ENCODE measurements at places on chromosomes 7 and 10.

DNA sequence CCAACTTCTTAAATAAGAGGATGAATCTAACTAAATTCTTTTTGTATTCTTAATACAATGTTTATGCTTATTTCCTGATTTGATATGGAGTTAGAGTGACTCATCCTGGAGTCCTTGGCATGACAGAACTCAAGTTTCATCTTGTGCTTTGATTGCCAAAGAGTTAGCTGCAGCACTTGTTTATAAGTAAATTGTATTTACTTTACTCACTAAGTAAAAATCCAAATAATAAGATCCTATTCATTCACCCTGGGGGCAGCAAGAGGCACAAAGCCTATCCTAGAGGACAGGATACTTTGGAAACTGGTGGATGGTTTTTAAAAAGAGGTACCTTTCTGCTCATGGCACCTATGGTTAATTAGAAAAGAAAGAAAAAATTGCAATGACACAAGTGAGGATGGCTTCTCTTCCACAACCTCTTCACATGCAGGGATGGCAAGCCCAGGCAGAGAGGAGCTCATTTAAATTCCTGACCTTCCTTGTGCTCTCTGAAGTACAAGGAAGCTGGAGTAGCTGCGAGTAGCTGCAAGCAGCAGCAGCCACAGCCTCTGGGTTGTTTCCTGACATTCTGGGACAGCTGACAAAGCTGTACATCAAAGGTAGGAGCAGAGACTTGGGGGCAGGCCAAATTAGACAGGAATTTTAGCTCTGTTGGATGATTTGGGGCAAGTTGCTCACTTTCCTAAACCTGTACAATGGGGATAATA is 28.5 kb upstream of the CROT start:
- DNase-seq, result no peak

- no peak for DNase-seq
These were observed 16.4 kb downstream of the STAMBPL1 start for GRCh38 chr10:88896372-88896993.

GRCh38 chr10:102111276-102111675 is 8.9 kb downstream of the LDB1 start:
- DNase-seq, result no peak

GRCh38 chr10:100969187-100970075 is at the start of gene SEMA4G:
SEMA4G (plus strand) TSS chr10:100969504; CDS start chr10:100972913, 3,409 bp downstream.
- DNase-seq, result peak; percentile 35

GRCh38 chr10:3827266-3827665 is 42.3 kb upstream of the KLF6 start:
- no peak for DNase-seq

DNA sequence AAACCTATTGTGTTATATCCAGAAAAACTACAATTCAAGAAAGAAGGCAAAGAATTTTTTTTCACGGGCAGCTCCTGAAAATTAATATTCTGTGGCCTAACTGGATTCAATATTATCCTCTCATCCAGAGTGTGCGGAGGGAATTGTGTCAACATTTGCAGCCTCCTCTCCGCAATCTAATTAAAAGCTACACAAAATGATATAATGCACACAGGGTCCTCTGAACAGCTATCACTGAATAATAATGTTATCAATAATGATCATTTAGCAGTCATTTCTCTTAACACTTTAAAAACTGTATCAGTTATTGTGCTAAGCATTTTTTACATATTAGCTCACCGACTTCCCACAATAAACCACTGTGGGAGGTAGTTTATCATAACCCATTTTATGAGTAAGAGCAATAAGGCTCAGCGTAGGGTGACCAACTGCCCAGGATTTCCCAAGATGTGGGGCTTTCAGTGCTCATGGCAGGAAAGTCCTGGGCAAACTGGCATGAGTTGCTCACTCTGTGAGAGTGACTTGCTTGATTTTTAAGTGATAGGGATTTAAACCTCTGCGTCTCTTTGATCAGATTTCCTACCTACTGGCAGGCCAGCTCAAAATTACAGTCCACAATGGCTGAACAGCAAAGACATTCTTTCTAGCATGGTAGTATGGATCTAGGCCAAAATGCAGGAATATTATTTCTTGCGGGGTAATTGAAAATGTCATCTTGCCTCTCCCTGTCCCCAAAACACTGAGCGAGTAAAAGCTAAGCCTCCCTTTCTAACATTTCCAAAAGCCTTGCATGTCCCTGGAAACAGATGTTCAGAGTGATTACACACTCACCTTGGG is 65.7 kb downstream of the AOAH start:
- no peak for DNase-seq

GRCh38 chr10:29622382-29622922 is 12.3 kb downstream of the SVIL start:
- no peak for DNase-seq

- no peak for DNase-seq
These were observed 11.3 kb downstream of the PLCE1 start for GRCh38 chr10:94005050-94005449.

- no peak for DNase-seq
These were observed 106.2 kb upstream of the GLCCI1 start for GRCh38 chr7:7862393-7862792.

DNA sequence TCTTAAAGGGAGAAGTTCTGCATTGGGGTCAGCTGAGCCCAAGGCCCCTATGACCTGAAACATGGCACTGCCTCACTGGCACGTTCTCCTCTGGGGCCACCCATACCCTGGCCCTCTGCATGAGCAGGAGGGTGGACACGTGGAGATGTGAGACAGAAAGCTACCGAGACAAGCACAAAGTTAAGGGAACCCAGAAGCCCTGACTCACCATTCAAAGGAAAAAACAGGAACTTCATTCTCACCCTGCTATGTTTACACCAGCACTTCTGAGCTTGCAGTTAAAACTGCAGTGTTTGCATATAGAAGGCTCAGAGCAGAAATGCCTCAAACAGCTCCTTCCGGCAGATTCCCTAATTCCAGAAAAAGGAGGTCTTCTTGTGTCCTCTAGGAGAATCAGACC is 41.7 kb downstream of the DENND11 start:
- DNase-seq, result no peak

- no peak for DNase-seq
These were observed 124.5 kb upstream of the RET start for GRCh38 chr10:42952349-42952748.

DNA sequence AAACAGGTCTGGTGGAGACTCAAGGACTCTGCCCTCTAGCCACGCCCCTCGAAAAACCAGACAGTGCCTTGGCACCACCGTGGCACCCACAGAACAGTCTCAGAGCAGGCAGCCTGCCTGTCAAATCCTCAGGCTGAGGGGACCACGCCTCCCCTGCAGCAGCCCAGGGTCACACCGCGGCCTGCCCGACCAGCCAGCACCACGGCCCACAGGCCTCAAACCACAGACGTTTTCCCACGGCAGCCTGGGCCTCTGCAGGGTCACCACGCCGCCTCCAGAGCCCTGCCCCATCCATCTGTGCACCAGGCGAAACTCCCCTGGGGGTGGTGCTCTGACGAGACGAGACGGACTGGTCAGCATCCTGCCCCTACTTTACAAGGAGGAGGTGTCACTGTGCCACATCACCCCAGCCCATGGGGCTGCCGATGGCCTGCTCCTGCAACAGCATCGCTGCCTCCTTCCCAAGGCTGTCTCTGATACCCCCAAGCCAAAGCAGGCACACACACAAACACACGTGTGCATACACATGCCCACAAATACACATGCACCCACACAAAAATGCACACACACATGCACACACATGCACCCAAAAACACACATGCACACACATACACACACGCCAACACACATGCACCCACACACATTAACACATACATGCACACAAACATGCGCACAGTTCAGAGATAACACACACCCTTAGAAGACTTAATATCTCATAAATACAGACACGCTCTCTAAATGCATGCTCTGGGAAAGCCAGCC is 24.6 kb downstream of the PAPOLB start:
- no peak for DNase-seq

DNA sequence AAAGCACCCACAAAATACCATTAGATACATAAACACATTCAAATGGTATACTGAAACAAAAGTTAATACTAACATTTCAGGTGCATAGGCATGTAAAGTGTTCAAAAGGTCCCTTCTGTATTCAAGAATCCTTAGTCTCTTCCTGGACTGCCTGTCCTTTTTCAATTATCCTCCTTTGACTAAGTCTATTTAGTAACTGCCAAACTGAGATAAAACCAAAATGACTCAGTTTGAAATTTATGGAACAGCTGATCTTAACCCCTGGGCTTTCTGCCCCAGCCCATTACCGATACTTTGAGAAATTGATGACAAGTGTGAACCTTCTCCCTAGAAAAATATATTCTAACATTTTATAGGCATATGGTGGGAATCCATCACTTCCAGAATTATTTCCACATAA is 5.4 kb downstream of the EPC1 start:
- no peak for DNase-seq

- no peak for DNase-seq
These were observed 8.8 kb downstream of the ITGB1 start for GRCh38 chr10:32949221-32949678.

- no peak for DNase-seq
These were observed 12.0 kb upstream of the TM9SF3 start for GRCh38 chr10:96598846-96599245.

GRCh38 chr7:99844328-99844727 is 16.5 kb downstream of the CYP3A43 start:
- no peak for DNase-seq

- no peak for DNase-seq
These were observed 36.2 kb downstream of the GOT1 start for GRCh38 chr10:99394256-99394655.

- no peak for DNase-seq
These were observed 13.0 kb upstream of the SAR1A start for GRCh38 chr10:70183304-70183703.

GRCh38 chr10:91420868-91421267 is 10.7 kb downstream of the HECTD2 start:
- DNase-seq, result no peak

GRCh38 chr7:73638911-73639310 is 14.6 kb upstream of the MLXIPL start:
- no peak for DNase-seq

- no peak for DNase-seq
These were observed 8.9 kb downstream of the SH2B2 start for GRCh38 chr7:102295346-102296178.

- DNase-seq, result no peak
These were observed 94.7 kb upstream of the PAX2 start for GRCh38 chr10:100650693-100651092.

GRCh38 chr10:83164156-83164555 is 975.2 kb upstream of the GHITM start:
- no peak for DNase-seq

DNA sequence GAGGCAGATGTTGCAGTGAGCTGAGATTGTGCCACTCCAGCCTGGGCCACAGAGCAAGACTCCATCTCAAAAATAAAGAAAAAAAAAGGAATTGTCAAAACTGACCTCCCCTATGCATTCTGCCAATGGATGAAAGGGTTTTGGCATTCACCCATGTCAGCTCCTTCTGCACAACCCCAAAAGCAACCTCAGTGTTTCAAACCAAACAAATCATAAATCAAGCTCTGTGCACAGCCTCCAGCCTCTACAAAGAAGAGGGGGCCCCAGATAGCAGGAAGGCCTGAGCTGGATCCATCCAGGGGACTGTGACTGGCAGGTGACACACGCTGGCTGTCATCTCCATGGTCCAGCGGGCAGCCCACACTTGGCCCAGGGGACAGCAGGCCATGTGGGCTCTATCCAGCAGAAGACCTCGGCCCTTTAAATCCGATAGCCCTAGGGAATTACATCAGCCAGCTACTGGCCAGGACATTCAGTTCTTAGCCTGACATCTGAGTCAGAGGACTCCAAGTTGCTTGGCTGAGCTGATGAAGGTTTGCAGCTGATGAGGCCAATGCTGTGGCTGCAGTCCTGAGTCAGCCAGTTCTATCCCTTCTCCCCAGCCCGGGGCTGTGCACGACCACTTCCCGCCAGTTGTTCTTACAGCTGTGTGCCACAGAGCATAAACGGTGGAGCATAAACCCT is 52.0 kb upstream of the FIGNL1 start:
- no peak for DNase-seq

DNA sequence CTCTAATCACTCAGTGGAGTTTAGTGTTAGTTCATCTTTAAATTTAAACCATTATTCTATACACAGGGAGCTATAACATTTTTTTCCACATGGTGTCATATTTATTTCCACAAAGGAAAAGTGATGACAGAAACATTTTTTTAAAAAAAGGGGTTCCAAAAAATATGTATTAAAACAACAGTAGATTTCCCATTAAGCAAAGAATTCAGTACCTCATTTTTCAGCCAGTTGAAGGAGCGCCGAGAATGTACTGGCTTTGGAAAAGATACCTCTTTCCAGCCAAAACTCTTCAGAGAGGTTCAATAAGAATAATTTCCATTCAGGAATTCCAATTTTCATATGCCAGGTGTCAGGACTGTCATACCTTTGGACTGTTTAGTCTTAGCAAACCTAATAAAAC is 250.5 kb upstream of the MEOX2 start:
- DNase-seq, result no peak

DNA sequence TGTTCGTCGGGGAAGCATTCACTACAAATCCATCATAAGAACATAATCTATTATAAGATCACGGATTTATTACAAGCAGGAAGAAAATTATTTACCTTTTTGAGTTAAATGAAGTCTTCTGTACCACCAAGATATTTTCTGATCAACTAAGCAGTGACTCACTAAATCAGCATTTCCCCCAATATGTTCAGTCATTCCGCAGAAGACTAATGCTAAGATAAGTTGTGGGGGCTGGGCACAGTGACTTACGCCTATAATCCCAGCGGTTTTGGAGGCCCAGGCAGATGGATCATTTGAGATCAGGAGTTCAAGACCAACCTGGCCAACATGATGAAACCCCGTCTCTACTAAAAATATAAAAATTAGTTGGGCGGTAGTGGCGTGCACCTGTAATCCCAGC is 144.2 kb upstream of the EGR2 start:
- no peak for DNase-seq

DNA sequence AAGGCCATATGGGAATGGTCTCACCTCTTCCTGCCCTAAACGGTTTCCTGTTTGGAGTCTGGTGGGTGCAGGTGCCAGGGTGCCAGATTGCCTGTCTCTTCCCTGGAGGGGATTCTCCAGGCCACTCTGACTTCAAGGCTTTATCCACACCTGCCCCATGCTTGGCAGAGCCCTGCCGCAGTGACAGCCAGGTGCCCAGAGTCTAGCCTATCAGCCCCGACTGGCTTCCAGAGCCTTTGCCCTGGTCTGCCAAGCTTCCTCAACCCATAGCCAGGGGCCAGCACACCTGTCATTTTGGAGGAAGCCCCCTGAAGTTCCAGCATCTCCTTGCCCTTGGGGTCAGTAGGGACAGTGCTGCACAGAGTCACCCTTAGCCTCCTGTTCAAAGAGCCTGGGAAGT is 21.6 kb downstream of the TBATA start:
- DNase-seq, result no peak

DNA sequence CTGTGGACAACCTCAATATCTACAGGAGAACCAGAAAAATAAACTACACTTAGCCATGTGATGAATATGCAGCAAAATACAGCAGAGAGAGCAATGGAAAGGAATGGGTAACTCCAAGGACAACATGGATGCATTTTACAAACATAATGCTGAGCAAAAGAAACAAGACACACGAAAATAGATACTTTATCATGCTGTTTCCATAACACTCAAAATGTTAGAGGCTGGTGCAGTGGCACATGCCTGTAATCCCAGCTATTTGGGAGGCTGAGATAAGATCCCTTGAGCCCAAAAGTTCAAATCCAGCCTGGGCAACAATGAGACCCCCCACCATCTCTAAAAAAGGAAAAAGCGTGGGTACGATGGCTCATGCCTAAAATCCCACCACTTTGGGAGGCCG is 8.3 kb downstream of the BCL7B start:
- no peak for DNase-seq
